ENCODE measurements at places on chromosomes 1 and 21.

GRCh38 chr1:67601955-67602354, 83.0 kb upstream of the GADD45A start:
- DNase-seq, result no peak

DNA sequence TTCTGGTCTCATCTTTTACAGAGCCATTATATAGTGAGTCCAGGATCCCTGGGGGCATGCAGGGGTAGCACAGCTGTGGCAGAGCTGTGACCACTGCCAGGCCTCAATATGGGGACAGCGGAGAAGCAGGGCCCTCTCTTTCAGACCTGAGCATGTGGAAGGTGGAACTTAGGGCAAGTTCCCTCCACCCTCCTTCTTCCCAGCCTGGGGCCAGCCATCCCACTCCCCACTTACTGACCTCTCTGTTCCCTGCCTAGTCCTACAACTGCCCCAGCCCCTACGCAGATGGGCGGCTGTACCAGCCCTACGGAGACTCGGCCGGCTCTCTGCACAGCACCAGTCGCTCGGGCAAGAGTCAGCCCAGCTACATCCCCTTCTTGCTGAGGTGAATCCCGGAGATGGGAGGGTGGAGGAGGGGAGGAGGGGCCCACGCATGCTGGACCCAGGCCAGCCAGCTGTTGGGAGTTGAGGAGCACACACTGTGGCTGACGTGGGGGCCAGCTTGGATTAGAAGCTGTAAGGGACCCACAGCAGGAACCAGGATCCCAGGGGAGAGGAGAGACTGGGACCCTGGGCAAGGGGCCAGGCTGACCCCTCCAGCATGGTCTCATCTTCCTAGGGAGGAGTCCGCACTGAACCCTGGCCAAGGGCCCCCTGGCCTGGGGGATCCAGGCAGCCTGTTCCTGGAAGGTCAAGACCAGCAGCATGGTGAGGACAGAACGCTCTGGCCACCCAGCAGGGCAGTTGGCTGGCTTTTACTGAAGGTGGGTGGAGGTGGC, 10.7 kb downstream of the PSRC1 start:
- no peak for DNase-seq

- no peak for DNase-seq
Observed at GRCh38 chr1:26036756-26037281, 9.1 kb downstream of the SLC30A2 start.

DNA sequence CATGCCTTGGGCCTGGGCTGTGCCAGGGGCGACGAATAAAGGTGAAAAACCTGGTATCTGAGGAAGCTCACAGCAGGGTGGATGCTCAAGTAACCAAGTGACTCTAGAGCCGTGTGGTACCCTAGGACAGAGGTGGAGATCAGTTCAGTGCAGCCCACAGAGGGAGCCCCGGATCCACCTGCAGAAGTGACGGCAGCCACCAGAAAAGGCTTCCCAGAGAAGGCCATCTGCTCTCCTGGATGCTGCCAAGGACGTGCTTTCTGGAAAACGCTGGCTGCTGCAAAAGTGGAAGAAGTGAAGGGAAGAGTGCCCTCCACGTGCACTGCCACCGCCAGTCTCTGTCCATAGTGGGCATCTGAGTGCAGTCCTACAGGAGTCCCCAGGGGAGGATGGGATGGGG, 27.7 kb downstream of the TMCO4 start:
- DNase-seq, result no peak

- no peak for DNase-seq
Observed at GRCh38 chr1:206951318-206952100, 5.2 kb upstream of the PIGR start.

DNA sequence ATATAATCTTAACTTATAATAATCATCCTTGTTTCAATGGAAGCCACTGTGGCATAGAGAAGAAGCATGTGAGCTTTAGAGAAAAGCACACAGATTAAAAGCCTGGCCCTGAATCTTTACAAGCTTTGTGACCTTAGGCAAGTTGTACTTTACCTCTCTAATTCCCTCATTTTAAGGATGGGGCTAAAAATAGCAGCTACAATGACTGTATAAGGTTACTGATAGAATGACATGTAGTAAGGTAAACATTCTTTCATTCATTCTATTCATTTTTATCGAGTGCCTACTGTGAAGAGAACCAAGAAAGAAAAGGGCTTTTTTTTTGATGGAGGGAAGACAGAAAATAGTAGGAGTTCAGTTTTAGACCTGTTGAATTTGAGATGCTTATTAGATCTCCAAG, 25.6 kb downstream of the CDKN2C start:
- DNase-seq, result no peak

DNA sequence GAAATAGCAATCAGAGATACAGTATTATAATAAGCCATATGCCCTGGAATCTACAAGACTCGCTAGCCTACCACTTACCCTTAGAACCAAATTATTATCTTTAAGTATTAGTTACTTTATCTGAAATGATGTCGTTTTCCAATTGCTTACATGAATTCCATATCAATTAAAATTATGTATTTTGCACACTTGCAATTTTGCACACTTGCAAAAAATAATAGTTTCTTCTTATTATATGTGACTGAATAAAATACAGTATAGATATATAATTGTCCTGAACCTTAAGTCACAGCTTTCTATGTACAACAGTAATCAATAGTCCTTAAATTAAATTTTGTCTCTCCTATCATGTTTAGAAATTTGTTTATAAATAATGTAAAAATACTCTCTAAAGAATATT, 2095.1 kb downstream of the NCAM2 start:
- DNase-seq, result no peak

DNA sequence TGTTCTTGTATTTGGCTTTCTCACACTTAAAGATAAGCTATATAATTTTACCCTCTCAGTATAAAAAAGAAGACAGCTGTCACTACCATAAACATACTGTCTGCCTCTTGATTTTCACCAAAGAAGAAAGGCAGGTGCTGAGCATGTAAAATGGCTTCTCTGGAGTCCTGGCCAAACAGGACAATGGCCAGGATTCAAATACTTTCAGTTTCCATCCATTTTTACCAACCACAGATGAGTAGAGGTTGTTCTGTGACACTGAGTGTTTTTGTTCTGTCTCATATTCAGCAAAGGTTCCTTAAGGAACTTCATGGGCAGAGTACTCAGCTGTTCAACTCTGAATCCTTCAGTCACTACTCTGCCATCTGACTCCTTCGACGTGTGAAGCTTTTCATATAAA, 29.4 kb upstream of the RAB3GAP2 start:
- no peak for DNase-seq

DNA sequence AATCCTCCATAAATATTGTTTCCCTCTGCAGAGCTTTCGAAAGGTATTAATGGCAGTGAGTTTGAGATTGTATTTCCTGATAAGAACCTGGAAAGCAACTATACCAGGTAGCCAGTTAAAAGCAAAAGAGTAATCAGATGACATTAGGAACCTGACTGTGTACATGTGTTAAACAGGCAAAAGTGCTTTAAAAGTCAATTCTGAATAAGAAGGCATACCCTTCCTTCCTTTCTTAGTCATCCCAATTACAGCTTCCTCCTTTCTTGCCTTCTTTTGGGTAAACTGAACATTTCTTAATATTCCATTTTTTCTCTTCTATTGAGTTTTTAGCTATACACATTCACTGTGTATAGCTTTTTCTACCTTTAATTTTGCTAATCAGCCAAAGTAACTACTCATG, 144.7 kb downstream of the ZNF281 start:
- DNase-seq, result no peak

DNA sequence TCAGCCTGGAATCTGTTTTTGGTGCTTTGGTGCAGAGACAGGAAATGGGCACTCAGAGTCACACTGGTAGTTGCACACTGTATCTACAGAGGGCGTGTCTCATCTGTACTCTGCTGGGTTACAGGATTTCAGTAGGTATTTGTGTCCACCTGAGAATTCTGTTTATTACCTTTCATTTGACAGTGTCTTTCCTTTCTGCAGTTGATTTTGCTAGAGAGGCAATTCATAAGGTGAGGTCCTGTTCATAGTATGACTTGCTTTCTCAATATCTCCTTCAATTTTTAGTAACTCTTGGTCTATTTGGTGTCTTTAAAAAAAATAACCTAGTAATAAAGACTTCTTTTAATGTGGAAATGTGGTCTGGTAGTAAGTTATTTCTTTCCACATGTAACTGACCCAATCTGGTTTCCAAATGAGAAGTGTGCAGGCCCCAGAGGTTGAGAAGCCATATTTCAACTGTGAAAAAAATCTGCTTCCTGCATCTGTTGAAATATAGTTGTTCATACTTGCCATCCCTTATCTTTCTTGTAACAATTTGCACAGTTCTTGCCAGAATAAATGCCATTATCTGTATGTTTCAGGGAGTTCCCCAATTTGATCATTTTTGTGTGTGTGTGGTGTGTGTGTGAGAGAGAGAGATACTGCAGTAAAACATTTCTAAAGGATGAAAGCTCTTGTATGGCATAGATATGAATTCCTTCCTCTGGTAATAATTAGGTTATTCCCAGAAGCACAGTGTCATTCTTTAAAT, 78.4 kb upstream of the DNAJC6 start:
- no peak for DNase-seq

DNA sequence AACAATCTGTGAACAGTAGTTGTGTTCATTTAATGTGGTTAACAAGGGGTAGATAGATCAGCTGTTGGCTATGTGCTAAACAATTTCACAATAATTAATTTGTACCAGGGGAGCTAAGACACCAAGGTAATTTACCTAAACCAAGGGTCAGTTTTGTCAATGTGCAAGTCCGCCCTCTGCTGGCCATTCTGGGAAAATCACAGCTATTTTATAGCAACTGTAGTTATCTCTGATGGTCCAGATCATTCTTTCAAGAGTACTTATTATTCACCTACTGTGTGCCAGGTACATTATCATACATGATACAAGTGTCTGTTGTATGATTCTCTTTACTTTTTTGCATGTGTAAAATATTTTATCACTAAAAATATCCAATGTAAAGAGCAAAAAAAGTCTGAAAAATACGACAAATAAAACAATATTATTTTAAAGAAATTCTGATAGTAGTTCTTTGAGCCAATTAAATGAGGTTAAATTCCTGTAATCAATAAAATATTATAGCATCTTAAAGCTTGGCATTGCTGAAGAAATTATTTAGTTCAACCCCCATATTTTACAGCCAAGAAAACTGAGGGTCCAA, 312.3 kb upstream of the FAM78B start:
- peak; percentile 86 for DNase-seq

GRCh38 chr1:65769636-65770035, 23.1 kb upstream of the PDE4B start:
- DNase-seq, result no peak

DNA sequence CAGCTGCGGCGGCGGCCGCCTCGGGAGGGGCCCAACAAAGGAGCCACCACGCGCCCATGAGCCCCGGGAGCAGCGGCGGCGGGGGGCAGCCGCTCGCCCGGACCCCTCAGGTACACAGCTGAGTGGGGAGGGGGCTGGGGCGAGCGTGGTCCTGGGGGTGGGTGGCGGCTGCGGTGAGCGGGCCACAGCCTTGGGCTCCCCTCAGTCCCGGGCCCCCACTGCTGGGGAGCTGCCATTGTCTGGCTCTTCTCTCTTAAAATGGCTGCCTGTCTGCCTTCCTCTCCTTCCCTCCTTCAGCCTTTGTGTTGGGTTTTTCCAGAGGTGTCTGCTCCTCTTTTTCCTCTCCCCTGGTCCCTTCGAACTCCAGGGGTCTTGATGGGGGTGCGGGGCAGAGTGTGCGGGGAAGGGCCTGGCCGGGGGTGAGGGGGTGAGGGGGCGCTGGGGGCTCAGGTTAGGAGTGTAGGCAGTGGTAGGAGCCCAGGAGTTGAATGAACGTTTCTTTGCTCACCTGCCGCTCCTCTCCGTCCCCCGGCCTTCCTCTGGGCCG, 1.7 kb downstream of the ARID1A start:
- DNase-seq, result peak; percentile 75

GRCh38 chr1:30037251-30038118, 685.9 kb downstream of the MATN1 start:
- DNase-seq, result no peak

DNA sequence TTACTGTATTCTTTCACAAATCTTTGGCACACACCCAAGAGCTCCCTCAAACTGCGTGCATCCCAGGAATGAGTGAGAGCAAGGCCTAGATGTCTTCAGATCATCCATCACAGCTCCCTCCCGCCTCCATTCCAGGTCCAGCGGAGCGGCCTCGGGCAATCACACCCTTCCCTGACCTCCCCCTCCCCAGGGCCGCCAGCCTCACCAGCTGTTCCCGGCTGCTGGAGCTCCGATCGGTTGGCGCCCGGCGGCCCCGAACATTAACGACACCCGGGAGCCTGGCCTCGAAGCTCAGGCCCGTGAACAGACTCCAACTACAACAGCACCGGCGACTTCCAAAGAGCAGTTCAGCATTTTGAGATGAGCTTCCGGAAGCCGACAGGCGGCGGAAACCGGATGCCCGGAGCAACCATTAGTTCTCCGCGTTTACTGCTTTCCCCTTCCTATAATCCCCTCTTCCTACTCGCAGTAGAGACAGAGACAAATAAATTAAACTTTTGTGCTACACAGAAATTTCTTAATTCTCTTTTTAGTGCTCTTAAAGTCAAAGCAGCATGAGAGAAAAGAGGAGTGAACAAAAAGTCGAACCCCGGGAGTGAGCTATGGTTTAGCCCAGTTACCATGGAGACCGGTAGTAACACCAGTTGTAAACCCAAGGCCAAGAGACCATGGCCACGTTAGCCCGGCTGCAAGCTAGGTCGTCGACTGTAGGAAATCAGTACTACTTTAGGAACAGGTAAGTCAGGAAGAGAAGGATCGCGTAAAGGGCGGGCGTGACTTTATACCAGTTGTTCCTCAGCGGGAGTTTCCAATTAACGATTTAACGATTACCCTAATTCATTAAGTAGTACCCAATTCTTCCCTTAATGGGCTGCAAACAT, at the start of the genes GPATCH2 and SPATA17:
Gene GPATCH2, minus strand, starts transcription at position 380 of the 881 bp plus-strand sequence. Its CDS starts 119 bp downstream, at position 261.
Gene SPATA17, plus strand, starts transcription at position 634 of the 881 bp plus-strand sequence. Its CDS starts 35 bp downstream, at position 669.
- peak; percentile 92 for DNase-seq

DNA sequence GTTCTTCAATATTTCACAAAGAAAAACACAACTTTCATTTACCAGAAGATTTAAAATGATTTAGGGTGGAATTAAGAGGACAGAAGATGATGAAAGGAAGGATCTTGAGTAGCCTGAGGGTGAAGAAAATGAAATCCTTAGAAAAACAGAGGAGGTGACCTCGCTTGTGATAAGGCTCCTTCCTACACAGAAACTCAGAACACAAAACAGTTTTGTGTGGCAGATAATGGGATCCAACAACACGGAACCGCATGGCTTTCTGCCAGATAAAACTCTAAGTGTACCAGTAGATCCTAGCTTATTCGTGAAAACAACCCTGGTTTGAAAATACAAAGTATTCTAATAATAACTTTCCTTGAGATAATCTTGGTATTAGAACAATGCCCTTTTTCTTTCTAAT, 74.0 kb upstream of the EXO1 start:
- DNase-seq, result no peak

DNA sequence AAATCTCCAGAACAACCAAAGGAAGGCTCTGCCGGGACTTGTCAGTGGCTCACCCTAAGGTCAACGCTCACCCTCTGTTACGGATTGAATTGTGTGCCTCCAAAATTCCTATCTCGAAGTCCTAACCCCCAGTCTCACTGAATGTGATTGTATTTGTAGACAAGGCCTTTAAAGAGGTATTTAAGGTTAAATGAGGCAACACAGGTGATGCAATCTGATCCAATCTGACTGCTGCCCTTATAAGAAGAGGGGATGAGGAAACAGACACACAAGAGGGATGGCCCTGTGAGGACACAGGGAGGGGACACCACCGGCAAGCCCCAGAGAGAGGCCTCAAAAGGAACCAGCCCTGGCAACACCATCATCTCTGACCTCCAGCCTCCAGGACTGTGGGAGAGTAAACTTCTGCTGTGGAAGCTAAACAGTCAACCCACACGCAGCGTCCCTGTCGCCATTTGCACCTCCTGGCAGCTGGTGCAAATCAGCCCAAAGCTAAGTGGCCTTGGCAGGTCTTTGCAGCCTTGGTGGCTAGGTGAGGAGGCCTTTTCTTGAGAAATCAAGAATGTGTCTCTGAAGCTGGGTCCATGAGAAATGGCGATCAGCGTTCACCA, 24.2 kb downstream of the UBASH3A start:
- DNase-seq, result no peak

GRCh38 chr1:185044387-185044786, 971 bp upstream of the RNF2 start:
- no peak for DNase-seq
